ENCODE measurements at places on chromosomes 3 and 15.

DNA sequence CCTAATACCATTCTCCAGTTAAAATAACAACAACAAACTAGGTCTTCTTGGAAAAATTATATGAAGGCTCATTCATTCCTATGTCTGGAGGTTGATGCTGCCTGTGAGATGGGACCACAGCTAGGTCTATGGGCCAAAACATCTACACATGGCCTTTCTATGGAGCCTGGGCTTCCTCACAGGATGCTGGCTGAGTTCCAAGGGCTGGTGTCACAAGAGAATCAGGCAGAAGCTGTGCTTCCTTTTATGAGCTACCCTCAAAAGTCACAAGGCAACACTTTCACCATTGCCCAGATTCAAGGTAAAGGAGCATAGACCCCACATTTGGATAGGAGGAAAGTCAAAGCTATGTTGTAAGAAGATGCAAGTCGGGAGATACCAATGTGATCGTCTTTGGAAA lies 4.6 kb upstream of the RTP2 start:
- DNase-seq: no peak

- no peak for DNase-seq
Observed at GRCh38 chr3:59280113-59280512, 230.3 kb upstream of the CFAP20DC start.

DNA sequence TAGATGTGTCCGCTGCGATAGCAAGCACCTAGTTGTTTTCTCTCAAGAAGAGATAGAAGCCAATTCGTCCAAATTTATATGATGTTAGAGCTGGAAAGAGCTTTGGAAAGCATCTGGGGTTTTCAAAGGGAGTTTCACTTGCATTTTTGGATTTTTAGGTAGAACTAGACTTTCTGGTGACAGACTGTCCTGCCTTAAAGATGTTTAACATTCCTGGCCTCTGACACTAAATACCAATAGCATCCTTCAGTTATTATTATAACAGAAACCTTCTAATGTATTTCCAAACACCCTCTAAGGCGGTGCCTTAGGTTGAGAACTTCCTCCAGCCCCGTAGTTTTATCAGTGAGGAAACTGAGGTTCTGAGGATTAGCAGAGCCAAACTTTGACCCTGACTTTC lies 305.3 kb downstream of the SATB1 start:
- DNase-seq: no peak

GRCh38 chr15:29089731-29090616 lies 179.6 kb downstream of the NSMCE3 start:
- DNase-seq: no peak

- DNase-seq: no peak
Observed at GRCh38 chr3:69823743-69824142, 84.5 kb downstream of the MITF start.

DNA sequence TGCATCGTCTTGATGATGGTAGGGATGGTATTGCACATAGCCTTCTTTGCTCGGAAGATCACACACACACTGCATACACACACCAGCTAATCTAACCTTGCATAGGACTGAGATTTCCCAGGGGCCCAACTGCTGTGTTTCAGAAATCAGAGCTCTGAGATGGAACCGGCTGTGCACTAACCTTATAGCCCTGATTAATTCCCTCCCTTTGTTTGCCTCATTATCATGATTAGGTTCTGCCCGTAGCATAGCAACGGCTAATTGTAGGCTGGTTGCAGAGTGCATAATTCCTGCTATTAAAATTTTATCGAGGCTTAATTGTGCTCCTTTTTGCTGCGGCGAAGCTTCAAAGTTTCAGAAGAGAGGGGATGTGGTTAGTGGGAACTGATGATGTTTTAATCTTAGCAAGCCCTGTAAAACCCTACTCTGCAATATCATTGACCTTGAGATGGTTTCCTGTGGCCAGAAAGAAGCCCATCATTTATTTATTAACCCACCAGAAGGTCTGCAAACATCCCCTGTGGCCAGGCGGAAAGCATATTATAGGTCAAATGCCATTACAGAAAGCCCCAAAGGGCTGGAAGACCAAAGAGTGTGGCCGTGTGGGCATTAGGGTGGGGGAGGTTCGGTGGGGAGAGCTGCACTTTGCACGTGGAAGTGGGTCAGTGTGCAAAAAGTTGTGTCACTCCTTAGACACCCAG lies 56.2 kb upstream of the GLCE start:
- DNase-seq: no peak

DNA sequence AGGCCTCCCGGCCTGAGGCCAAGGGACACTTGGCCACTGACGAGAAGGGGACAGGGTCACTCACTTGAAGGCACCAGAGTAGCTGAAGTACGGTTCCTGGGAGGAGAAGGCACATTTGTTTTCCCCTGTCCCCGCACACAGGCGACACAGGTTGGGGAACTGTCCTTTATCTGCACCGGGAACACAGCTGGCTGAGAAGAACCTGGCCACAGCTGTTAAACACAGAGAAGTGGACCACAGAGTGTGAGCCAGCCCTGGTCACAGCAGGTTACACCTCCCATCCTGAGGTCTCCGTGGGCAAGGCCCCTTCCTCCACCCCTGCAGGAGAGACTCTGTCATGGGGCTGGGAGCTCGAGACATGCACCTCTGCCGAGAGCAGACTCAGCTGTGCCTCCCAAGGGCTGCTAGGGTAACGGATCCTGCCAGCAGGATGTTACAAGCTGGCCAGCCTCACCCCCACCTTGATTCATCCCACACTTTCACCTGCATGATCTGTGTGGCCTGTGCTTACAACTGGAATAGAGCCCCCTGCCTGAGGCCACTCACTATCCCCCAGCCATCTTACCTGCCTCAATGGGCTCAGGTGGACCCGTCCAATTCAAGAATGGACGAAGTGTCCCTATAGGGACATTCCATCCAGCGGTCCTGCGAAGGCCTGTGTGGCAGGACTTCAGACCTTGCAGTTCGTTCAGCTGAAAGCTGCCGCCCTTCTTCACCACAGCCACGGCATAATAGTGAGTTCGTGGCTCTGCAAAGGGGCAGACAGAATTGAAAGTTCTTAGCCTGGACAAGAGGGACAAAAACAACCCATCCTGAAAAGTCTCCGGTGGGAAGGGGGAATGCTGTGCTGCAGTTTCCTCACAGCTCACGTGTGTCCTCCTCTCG lies 9.2 kb downstream of the LTF start:
- DNase-seq: no peak

GRCh38 chr3:96931119-96931862 lies 116.9 kb downstream of the EPHA6 start:
- DNase-seq: no peak

- DNase-seq: no peak
Observed at GRCh38 chr3:188315553-188315952, 161.6 kb downstream of the LPP start.
